ENCODE measurements at places on chromosomes 1 and 21.

GRCh38 chr1:158147869-158148268 is 32.8 kb upstream of the CD1D start:
- DNase-seq: no peak

DNA sequence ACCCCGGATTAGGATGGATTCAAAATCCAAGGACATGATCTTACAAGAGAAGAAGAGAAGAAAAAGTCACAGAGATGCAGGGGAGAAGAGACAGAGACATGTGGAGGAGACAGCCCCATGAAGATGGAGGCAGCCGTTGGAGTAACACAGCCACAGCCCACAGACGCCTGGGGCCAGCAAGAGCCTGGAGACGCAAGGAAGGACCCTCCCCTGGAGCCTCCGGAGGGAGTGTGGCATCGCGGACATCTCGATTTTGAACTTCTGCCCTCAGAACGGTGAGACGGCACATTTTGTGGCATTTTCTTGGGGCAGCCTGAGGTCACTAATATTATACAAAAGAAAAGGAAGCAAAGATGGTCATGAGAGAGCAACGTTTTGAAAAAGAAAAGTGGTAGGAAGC is 28.8 kb downstream of the ABCG1 start:
- DNase-seq: no peak

DNA sequence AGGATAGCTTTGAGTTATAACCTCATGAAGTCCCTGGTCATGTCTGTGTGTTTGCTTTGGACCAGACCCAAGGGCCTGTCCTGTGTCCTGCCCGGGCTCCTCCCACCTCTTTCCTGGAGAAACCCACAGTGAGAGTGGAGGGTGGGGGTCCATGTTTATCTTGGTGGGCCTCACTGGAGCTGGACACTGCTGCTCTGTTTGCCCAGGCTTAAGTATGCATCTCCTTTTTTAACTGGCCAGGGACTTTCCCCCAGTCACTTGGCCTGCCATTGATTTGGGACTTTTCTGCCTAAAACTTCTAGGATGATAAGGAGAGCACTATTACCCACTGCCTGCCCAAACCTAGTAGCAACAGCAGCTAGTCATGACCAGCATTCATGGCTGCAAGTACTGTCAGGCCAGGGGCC is 49.8 kb downstream of the DDR2 start:
- no peak for DNase-seq

DNA sequence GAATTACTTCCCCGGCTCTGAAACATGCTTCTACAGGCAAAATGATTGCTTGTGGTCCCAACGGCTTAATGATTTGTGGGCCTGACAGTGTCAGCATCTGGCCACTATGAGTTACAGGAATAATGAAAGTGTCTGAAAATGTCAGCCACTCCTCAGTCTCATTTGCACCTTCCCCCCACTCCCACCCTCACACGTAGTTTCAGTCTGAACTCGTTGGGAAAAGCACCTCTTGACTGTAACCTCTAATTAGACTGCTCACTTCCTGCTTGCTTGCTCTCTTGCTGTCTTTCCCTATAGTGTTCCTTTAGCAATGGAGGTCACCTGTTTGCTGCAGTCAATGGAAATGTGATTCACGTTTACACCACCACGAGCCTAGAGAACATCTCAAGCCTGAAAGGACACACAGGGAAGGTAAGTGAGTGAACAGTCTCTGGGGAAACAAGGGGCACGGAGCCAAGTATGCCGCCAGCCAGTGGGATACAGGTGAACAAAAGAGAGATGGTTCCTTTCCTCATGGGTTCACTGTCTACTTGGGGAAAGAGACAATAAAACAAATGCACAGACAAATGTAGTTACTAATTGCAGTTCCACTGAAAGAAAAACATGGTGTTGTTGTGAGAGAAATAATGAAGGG is 27.1 kb downstream of the CFAP57 start:
- DNase-seq: no peak

- DNase-seq: no peak
These were observed 19.1 kb upstream of the PPIH start for GRCh38 chr1:42639116-42639515.

DNA sequence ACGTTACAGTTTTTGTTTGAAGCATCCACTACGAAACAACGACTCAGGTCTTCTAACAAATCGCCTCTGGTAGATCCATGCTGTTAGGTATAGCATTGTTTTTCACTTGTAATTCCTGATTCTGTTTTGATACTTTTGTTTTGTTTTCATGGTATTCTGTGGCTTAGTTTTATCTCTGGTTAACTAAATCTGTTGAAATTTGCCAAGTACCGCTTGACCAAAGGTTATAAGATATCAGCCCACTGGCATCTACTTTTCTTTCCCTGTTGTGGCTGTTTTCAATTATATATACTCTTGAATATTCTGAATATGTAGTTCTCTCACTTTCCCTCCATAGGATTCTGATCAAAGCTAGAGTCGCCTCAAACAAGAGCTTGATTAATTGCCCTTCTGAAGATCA is 274.8 kb upstream of the C1orf105 start:
- DNase-seq: no peak

- no peak for DNase-seq
These were observed 661.6 kb upstream of the PKN2 start for GRCh38 chr1:88022516-88022915.

DNA sequence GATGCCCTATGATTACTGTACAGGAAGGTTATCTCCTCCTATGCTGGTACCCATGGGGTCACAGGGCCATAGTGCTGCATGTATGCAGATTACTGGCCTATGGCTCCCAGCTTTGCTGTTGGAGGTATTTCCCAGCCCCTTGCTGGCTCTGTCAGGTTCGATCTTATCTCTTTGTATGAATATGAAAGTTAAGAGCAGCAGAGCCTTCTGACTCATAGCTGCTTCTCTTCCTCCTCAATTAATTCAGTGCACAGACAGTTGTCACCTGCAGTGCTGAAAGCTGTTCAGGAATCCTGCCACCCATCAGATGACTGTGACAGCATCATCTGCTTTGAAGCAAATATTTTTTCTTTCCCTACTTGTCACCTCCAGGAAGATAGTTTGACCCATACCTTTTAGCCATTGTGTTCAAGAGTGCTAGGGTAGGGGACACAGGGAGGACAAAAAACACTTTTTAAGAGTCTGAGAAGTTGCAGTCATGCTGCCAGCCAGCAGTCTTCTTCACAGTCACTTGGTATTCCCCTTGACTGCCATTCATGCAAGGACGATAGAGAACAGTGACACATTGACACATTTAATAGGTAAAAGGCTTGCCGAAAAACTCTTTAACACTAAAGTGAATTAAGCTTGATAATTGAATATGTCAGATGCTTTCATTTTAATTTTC is 73.1 kb downstream of the KIF1B start:
- DNase-seq: no peak

DNA sequence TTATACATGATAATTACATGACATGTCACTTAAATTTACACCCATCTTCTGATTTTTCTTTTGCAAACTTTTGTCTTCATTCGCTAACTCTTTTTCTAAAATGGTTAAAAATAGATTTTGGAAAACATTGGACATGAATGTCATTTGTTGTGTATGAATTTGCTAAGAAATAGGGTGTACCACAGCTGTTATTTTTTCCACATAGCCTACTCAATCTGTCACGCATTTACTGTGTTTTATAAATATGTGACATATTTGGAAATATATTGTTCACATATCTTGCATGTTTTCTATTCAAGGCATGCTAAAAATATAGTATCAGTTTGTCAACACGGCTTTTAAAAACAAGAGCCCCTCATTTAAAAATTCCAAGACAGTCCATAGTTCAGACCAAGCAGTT is 47.9 kb upstream of the TARBP1 start:
- DNase-seq: no peak

DNA sequence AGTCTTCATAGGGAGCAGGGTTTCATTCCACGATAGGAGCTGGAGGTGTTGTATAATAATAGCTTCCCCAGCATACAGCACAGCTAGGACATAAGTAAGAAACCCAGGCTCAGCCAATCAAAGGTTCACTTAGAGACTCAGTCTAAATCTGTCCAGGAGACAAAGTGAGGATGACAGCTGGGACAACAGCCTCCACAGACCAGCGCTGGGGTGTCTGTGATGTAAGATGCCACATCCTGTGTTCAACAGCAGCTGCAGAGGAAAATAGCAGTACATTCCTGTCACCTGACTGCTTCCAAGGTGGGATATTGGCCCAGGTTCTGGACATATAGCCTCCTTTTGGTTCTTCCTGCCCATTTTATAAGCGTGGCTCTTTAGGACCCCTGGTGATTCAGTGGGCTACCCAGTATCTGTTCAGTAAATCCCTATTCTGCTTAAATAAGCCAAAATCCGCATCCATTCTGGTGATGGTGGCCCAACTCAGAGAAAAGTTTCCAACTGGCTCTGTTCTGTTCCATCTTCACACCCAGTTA is 176.8 kb upstream of the SYT6 start:
- no peak for DNase-seq

- DNase-seq: no peak
These were observed 6.3 kb upstream of the CD247 start for GRCh38 chr1:167524651-167525050.

- DNase-seq: no peak
These were observed 48.3 kb downstream of the ECE1 start for GRCh38 chr1:21241771-21242581.

- no peak for DNase-seq
These were observed 60.8 kb downstream of the COL18A1 start for GRCh38 chr21:45465611-45466329.

GRCh38 chr1:115238336-115239147 is 99.5 kb downstream of the NGF start:
- DNase-seq: no peak

- peak; percentile 77 for DNase-seq
These were observed 45.3 kb upstream of the MTF2 start for GRCh38 chr1:93033785-93034184.

DNA sequence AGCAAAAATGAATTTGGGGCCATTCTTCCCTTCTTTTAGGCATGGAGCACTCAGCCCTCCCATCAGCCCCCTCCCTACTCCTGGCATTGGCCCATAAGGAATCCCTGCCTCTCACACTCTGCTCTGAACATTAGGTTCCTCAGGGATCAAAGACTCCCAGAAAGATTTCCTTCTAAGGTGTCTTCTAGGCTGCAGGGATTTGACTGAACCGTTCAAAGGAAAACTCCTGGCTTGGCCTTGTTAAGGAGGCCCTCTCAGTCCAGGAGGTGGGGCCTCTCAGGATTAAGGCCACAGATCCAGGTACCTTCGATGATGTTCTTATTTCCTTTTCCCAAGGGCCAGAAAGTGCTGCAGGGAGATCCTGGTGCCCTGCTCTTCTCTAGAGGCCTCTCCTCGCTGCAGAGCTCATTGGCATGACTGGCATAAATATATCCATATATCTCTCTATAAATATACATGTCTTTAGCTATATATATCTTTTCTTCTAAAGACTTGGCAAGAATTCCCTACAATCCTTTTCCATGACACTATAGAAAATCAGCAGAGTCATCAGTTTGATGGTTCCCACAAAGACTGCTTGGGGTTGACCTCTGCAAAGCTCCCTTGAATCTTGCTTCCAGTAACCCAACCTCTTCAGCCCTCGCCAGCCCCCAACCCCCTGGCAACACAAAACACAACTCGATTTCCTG is 59.1 kb downstream of the PLXNA2 start:
- DNase-seq: no peak

DNA sequence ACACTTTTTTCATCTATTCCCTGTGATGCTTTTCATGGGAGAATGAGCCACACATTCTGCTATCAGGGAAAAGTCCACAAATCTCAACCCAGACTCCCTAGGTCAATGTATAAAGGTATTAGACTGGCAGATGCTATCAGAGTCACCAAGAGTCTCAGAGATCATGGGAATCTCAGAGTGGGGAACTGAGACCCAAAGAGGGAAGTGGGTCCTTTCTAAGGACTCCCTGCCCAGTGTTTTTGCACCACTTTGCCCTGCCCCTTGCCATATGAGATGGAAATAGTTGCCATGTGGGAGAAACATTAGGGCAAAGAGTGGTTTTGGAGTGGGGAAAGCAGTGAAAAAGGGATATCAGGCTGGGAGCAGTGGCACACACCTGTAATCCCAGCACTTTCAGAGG is 19.1 kb upstream of the AZIN2 start:
- no peak for DNase-seq

DNA sequence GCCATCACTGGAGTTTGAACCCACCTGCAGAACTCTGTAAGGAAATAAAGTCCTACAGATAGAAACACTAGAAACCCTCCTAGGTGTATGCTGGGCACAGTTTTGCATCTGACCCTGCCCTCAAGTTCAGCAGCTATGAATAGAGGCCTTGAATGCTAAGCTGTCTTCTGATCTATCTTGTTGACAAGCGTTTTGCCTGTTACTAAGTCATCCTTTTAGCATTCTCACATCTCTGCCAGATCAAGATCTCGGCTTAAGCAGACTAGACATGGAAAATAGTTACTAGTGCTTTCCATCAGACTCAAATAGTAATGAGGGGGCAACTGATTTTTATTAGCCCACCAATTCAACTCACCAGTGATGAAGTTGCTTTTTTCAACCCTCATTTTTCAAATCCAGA is 10.5 kb downstream of the TBX15 start:
- DNase-seq: no peak

- DNase-seq: peak; percentile 45
These were observed 244.5 kb downstream of the NEGR1 start for GRCh38 chr1:72037745-72038343.

DNA sequence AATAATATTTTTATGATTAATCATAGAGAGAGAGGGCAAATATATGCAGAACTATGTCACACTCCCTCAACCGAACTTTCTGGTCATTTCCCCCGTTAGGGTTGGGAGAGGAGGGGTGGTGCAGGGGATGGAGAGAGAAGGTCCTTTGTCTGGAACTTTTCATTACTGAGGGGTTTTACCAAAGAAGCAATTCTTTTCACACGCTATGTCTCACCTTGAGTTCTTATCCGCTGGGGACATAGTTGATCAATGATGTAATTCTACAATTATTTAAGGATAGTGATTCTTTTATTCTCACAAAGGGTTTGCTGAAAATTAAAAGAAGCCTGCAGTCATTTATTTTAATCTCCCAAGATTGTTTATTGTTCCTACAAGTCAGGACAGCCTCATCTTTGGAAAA is 98.3 kb upstream of the RUNX1 start:
- DNase-seq: no peak

DNA sequence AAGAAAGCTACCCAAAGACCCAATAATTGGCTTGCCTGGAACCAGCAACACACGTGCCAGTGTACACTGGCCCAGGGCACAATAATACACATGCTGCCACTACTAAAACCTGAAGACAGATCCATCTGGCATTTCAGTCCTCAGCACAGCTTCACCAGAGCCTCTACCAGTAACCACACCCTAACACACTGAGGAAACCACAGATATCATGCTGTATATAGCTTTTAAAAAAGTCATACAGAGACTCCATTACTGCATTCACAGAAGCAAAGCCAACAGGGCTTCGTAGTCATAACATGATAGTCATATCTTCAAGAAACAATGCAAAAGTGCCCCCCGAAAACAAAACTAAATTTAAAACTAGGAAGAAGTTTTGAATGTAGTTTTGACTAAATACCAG is 40.6 kb upstream of the NEGR1 start:
- DNase-seq: no peak

DNA sequence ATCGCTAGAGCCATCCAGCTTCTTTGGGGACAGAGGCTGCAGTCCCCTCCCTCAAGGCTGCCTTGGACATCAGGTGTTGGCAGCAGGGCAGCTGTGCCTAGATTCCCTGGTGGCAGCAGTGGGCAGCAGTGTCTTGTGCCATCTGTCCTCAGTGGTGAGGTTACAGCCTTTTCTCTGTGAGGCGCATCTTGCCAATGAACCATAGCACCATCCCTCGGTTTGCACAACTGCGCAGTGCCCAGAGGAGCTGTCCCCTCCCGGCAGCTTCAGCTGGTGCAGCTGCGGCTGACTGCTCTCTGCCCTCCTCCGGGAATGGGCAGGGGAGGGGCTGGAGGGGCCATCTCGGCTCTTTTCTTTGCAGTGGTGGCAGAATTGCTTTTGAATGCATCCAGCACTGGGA is 59.0 kb upstream of the C8B start:
- no peak for DNase-seq

- DNase-seq: no peak
These were observed 50.4 kb upstream of the ADAM30 start for GRCh38 chr1:119946724-119947123.
